ENCODE measurements at places on chromosomes 12 and 14.

- DNase-seq = no peak
Measured at GRCh38 chr12:6280672-6281071, 29.8 kb upstream of the PLEKHG6 start.

- DNase-seq = no peak
Measured at GRCh38 chr14:20494935-20495766, 10.2 kb upstream of the RNASE10 start.

GRCh38 chr14:37932008-37932407, 275.7 kb upstream of the SSTR1 start:
- DNase-seq = no peak

DNA sequence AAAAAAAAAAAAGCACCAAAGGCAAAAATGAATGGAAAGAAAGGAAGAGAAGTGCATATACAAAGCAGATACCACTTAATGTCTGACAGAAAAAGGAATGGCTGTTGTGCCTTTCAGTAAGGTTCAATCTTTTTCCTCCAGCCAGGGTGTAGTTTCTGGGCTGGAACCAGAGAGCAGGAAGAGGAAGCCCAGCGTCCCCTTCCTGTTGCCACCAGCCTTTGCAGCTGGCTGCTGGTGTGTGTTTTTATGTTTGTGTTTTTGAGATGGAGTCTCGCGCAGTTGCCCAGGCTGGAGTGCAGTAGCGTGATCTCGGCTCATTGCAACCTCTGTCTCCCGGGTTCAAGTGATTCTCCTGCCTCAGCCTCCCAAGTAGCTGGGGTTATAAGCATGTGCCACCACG, 64.6 kb upstream of the LTA4H start:
- DNase-seq = no peak
